Fibroblast of skin of right biceps (primary cell): ENCODE measurements at places on chromosomes 11 and 22.

GRCh38 chr11:72643547-72643946, 30.7 kb downstream of the PDE2A start:
- peak; percentile 44 for DNase-seq

DNA sequence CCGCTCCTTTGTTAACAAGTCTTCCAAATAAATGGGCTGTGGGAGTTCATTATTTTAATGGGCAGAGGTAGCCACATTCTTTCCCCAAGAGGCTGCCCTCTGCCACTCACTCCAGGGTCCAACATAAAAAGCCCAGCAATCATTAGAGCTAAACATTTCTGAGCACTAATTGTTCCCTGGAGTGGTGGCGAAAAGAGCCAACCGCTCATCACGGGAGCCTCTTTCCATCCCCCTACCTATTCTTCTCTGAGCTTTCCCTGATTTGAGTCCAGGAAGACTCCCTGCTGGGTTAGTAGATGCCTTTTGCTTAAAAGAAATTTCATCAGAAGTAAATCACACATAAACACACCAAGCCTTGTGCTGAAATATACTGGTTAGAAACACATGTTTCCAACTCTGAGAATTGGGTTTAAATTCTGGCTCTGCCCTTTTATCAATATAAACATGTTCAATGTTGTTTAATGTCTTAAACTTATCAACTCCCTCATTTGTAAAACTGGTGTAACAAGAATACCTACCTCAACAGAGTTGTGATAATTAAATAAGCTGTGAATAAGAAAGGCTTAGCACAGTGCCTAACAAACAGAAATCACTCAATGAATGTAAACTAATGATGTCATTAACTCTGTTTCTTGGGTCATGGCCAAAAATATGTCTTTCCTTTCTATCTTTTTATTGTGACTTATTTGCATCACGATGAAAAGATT, at the start of gene OR5A2:
OR5A2 (minus strand) TSS at position 53 of the 707 bp plus-strand sequence. CDS start 3,460 bp downstream, outside the sequence.
- DNase-seq = no peak

- DNase-seq = peak; percentile 99
These were observed 139.5 kb downstream of the COMMD9 start for GRCh38 chr11:36149538-36150242.

GRCh38 chr22:43828998-43829782, 17.1 kb upstream of the EFCAB6 start:
- peak; percentile 65 for DNase-seq

DNA sequence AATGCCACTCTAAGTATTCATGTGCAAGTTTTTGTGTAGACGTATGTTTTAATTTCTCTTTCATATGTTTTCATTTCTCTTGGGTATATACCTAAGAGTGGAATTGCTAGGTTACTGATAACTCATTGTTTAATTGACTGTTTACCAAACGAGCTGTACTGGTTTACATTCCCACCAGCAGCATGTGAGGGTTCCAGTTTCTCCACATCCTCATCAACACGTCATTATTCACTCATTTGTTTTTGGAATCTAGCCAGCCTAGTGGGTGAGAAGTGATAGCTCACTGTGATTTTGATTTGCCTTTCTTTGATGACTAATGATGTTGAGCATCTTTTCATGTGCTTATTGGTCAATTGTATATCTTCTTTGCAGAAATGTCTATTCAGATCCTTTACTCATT, 4.0 kb downstream of the ANKRD13D start:
- DNase-seq = peak; percentile 74

DNA sequence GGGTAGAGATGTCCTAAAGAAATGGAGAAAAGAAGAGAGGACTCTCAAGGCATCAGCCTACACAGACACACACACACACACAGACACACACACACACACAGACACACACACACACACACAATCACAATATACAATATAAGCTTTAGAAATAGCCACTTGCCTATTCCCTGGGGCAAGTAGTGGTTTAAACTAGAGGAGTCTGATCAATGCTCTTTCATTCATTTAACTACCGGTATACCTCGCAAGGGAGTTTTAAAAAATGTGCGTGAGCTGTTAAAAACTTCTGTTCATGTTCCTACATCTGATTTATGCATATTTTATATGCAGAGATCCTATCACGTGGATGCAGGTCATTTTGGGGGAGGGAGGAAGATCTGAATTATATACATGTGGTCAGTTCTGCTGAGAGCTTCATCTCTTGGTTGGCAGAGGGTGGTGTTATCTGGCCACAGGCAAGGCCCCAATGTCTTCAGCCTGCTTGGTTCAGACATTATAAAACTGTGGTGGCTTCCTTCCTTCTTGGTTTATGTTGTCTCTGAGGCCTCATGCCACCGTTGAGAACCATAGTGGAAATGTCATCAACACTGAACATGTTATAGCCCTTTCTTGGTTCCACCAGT, 56.6 kb downstream of the SYT13 start:
- DNase-seq = no peak

DNA sequence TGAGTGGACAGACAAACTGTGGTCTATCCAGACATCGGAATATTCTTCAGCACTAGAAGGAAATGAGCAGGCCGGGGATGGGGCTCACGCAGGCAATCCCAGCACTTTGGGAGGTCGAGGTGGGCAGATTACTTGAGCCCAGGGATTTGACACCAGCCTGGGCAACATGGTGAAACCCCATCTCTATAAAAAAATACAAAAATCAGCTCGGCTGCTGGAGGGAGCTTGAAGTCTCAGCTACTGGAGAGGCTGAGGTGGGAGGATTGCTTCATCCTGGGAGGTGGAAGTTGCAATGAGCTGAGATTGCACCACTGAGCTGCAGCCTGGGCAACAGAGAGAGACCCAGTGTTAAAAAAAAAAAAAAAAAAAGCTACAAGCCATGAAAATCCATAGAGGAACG, 8.0 kb upstream of the CTSD start:
- DNase-seq = peak; percentile 69

DNA sequence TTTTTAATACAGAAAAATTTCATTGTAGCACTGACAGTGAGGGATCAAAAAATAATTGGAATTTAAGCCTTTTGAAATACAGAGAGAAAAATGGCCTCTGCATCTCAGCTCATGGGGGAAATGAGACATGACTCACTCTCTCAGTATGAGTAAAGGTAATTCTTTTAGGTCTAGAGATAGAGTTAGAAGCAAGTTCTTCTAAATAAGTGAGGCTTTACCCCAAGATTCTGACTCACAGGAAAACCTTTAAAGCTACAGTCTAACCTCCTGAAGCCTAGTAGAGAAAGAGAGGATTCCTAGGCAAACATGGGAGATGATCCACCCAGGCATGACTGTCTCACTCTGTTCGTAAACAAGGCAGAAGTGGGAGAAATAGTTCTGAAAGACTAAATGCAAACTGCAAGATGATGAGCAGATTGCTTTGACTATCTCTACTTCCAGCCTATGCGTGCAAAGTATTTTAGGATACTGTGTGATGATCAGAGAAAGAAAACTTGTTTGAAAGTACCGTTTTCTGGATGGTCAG, 1003.3 kb upstream of the CCDC90B start:
- peak; percentile 89 for DNase-seq

DNA sequence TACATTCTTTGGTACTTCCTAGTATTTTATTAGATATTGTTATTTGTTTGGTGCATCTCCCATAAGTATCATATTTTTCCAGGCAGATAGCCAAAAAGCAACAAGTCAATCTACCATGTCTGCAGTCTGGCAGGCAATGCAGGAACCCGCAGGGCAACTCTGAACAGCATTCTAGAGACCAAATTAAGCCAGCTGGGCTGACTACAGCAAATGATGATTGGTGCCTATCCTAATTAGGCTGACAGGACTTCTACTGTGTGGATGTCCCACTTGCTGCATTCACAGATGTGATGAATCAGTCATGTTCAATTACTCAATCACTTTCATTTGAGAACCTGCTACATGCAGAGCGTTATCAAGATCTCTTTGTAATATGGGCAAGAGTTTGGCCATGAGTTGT, 40.3 kb upstream of the AMOTL1 start:
- DNase-seq = no peak

DNA sequence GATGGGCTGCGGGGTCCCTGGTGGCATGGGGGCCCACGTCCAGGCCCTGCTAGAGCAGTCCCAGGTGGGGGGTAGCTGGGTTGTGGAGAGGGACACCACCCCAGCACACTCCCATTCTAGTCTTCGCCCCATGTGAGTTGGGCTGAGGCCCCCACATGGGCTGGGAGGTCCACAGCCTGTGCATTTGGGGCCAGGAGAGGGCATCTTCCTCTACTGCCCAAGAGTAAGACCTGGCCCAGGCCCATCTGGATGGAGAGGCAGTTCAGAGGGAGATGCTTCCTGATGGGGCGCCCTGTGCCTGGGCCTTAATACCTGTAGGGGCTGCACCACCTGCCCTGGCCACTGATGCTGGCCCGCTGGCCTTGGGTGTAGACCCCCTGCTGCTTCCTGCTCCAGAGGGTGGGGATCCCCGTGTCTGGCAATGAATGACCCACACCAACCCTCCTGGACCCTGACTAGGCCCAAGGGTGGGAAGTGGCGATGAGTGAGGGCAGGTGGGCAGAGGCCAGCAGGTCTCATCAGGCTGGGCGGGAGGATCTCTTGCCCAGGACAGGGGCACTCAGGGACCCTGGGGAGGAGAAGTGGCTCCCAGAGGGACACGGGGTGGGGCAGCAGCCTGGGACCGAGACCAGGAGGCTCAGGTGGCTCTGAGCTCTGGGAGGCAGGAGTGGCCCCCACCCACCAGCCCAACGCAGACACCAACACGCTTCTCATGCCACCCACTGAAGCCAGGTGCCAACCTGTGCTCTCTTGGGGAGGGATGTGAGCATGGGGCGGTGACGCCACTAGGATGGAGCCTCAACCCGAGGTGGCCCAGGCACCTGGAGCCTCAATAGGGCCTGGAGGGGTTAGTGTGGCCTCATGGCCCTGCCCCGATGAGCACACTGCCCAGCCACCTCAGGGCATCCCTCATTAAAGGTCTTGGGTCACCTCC, 17.4 kb upstream of the GNB1L start:
- no peak for DNase-seq

- peak; percentile 61 for DNase-seq
These were observed 89.6 kb downstream of the SERGEF start for GRCh38 chr11:17923217-17923616.

DNA sequence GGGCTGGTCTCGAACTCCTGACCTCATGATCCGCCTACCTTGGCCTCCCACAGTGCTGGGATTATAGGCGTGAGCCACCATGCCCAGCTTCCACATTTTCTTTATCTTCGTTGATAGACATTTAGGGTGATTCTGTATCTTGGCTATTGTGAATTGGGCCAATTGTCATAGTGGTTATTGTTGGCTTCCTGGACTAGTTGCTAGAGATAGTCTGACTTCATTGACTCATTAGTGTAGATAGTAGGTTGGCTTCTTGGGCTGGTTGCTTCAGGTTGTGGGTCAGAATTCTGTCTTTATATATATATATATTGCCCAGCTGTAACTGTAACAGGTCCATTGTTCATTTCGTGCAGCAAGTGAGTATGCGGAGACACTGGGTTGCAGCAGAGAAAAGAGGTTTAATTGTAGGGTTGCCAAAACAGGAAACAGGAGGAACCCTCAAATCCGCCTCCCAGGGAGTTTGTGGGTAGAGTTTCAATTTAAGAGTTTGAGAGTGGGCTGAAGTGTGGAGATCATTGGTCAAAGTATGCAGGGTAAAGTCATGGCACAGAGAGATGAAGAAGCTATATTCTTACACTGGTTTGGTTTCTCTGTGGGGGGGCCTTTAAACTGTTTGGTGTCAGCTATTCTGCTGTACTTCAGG, 22.0 kb downstream of the ATG13 start:
- no peak for DNase-seq

DNA sequence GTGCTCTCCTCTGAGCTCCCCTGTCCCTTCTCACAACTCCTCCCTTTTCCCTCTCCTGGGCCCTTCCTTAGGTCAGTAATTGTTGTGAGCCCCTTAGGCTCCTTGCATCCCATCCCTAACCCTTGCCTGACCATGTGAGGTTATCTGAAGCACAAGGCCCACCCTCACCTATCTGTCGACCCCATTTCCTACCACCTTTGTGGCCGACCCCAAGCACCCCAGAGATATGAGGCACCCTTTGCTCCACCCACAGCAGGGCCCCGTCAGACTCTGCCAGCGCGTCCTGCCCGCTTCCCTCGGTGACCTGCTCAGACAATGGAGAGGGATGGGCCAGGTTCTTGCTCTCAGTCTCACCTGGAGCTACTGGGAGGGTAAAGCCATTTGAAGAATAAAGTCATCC, 1.3 kb downstream of the GNG3 start:
- DNase-seq = no peak

GRCh38 chr11:31641477-31642062, 132.0 kb downstream of the ELP4 start:
- peak; percentile 39 for DNase-seq

- no peak for DNase-seq
These were observed 98.9 kb downstream of the MYO18B start for GRCh38 chr22:25840891-25841290.

DNA sequence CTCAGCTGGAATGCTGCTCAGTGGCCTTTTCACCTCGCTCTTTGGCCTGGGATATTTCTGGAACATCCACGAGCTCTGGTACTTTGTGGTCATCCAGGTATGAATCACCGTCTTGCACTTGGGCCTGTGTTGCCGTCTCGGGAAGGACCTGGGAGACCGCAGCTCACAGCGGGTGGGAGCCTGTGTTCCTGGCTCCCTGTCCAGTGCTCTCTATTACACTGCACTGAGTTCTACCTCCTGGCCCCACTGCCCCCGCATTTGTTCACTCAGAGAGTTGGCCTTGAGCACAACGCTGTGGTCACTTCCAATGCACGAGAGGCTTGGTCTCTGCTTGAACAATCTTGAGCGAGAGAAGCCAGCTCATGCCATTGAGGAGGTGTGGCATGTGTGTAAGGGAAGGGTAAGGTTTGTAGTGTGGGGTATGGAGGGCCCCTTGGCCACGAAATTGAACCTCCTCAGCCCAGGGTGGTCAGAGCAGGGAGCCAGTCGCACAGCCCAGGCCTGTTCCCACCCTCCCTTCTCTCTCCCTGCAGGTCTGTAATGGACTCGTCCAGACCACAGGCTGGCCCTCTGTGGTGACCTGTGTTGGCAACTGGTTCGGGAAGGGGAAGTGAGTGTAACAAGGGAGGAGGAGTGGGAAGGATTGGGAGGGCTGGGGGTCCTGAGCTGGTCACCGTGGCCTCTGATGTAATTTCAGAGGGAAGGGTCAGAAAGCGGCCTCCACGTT, 16.2 kb downstream of the SLC37A2 start:
- no peak for DNase-seq

GRCh38 chr22:17346578-17346977, 22.7 kb upstream of the CECR2 start:
- DNase-seq = no peak

- no peak for DNase-seq
These were observed 609 bp downstream of the CDK2AP2 start for GRCh38 chr11:67507242-67507863.

DNA sequence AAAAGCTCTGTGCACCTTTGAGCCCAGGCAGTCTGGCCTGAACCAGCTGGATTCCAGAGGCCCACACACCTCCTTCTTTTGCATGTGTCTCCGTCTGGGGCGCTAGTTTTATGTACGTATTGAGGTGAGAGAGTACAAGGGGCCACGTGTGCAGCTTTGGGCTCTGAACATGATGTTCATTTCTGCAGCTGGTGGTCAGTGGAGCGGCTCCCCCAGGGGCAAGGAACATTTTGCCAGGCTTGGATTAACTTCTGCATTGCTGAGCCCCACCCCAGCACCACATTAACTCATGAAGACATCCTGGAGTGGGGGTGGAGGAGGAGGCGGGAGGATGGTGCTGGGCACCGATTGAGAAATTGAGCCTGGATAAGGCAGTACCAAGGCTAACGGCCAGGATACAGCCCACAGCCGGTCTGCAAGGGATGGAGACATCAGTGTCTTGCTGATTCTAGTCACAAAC, 13.8 kb downstream of the USP2 start:
- DNase-seq = no peak

GRCh38 chr11:66418168-66418985, 2.5 kb upstream of the NPAS4 start:
- peak; percentile 99 for DNase-seq

GRCh38 chr11:74438681-74439080, 28.7 kb downstream of the KCNE3 start:
- DNase-seq = no peak
